ENCODE measurements at places on chromosomes 3 and 15. TPM values are rescaled to one million over a fixed set of nuclear protein-coding genes. Genes with fewer than 3 reads are reported as not detected.

Gene GP5
- total RNA-seq, result not detected

Gene SLITRK3
- total RNA-seq, result 0.04 TPM

Gene MAGEL2
- 1.1 TPM for total RNA-seq

Gene SERPINI2
- total RNA-seq, result not detected

DNA sequence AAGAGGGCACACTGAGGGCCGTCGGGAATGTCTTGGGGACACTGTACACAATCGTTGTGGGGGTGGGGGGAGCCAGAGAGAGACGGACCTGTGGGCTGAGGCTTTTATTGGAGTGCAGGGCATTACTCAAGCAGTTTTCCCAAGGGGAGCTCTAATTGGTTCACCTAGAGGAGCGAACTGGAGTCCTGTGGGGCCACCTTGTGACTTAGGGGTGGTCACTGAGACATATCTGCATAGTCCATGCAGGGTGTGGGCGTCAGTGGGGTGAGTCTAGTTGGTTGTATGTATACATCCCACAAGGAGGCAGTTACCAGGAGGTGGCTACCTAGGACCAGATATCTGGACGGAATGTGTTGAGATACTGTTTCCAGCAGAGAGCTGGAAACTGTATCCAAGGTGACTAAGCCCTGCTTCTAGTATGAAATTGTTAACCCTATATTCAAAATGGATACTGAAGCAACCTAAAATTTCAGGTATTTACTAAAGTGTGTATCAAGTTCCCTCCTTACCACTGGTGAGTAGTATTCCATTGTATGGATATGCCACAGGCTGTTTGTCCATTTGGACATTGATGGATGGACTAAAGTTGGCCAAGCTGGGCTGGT lies 2.6 kb upstream of the PIGZ start:
- no peak for DNase-seq

GRCh38 chr3:50978991-50979667 lies 304.4 kb downstream of the DOCK3 start:
- DNase-seq, result peak; percentile 61

DNA sequence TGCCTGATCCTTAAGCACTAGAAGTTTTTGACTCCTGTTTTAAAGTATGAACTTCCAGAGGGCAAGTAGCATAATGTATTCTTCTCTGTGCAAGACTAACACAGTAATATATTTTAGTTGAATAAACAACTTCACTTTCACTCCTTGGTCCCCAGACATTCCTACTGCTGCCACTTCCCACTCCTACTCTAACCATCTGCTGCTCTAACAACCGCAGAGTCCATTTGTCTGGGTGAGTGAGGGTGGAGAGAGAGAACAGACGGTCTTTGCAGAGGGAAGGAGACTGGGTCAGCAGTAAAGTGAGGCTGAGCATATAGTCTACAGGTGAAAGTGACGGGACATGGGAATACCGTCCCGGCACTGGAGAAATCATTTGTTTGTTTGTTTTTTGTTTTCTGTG lies 301.0 kb upstream of the SLCO3A1 start:
- no peak for DNase-seq

All from H7 (cell line).